ENCODE measurements at places on chromosomes 3 and 15.

DNA sequence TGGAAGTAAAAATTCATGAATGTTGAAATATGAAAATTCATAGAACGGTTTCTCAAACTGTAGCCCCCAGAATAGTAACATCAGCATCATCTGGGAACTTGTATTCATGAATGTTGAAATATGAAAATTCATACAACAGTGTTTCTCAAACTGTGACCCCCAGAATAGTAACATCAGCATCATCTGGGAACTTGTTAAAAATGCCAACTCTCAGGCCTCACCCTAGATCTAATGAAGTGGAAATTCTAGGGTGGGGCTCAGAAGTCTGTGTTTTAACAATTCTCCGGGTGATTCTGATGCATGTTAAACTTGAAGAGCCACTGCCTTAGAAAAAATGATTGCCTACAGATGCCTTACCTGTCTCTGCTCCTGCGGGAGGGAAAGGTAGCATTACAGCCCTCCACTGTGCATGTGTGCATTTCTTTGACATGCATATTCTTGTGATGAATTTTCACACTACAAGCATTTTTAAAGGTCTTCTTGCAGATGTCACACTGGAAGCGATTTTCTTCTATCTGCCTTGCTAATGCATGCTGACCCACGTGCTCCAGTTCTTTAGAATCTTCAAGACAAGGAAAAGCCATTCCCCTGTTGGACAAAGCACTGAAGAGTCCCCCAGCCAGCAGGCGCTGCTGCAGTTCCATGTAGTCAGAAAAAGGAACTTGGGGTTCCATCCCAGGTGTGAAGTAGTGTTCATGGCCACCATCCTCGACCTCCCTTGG lies 21.7 kb downstream of the BNC1 start:
- no peak for DNase-seq

DNA sequence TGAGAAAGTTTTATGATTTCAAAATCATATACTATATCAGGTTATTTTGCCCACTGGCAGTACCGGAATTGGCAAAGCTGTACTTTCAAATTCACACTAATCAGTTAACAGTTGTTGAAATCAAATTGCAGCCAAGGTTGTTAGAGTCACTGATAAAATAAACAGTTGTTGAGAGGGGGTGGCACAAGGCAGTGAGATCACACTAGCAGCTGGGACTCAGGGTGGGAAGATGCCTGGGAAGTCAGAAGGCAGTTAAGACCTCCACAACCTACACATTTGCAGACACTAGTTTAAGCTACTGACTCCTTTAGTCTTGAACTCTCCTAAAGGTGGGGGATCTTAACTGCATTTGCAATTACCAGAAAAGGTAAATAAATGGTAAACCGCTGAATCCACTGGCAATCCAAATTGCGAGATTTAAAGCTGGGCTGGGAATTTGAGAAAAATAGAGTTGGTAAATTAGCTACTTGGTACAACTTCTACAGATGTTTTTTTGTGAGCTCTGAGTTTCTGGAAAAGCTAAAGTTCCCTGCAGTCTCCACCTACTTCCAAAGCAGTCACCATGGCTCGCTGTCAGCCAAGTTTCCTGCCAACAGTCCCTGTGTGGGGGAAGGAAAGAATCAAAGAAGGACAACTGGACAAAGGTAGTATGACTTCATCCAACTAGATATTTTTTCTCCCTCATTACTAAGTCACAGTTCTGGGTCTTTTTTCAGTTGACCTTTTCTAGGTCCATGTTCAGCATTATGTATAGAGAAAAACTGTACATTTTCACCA lies 105.7 kb downstream of the ZNF385D start:
- DNase-seq = no peak

DNA sequence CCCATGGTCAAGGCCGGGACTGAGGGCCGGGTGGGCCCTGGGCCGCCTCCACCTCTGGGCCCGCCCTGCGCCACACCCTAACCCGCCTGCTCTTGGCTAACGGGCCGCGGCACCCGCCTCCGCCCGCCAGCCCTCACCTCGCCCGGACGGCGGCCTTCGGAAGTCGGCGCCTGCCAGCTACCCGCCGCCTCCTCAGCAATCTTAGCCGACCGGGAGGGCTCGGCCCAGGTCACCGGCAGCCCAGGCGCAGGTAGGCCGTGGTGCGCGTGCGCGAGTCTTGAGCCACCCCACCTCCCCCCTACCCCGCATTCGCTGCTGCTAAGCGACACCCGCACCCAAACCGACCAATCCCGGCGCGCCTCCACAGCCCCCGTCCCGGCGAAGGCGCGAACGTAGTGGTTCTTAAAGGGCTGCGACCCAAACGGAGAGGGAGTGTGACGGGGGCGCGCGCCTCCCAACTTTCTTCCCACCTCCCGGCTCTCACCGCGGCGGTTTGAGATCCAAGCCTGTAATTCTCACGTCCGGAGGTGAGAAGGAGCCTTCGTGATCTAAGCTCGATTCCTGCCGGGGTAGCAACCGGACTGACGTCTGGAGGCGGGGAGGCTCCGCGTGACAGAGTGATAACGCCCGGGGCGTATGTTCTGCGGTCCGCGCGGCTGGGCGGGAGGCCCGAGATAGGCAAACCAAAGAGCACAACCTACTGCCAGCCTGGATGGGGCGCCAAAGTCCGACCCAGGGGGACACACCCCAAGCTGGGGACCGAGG lies at the start of gene SEC22C:
TSS of gene SEC22C (minus strand) at position 259 of the 765 bp plus-strand sequence. CDS start 12,921 bp downstream, outside the sequence.
- DNase-seq = peak; percentile 95

- no peak for DNase-seq
Observed at GRCh38 chr3:173397161-173398110, at the start of gene NLGN1. NLGN1 (plus strand) TSS chr3:173397744.

DNA sequence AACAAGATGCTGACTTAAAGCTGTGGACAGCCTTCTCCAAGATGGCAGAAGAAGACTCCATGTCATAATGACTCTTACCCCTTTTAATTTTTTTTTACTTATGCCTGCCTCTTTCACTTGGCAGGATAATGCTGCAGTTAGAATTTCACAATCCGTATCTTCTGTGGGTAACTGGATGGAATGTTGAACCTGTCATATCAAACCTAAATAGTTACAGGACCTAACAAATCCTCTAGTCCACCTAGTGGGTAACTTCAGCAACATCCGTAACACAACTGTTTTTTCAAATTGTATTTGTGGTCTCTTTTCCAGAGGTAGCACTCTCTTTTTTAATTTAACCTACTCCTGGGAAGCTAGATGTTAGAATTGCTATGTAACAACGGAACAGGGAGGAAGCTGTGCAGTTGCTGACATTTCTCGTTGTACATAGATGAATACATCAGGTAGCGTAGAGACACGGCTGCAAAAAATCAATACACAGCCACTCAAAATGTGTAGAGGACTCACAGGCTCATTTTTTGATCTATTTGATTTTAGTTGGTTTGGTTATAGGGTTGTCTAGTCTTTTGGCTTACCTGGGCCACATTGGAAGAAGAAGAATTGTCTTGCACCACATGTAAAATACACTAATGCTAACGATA lies 43.9 kb upstream of the TRPM1 start:
- DNase-seq = no peak

DNA sequence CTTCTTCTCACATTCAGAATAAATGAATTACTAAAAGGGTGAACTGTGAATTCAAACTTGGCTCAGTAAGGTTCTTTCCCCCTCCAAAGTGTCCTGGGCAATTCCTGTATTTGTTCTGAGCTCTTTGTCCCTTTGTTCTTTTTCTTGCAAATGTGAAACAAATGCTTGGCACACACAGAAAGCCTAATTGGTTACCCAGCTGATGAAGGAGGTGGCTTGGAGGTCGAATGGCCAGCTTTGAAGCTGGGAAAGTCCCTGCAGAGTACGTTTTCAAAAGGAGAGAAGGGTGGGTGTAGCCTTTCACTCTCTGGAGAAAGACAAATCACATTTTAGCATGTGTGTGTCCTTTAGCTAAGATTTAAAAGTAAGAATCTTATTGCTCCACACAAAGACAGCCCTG lies 154.4 kb downstream of the PEX5L start:
- DNase-seq = no peak

GRCh38 chr3:4606911-4607310 lies 113.8 kb downstream of the ITPR1 start:
- no peak for DNase-seq

- no peak for DNase-seq
Observed at GRCh38 chr15:90869601-90870353, 1.4 kb downstream of the FURIN start.

DNA sequence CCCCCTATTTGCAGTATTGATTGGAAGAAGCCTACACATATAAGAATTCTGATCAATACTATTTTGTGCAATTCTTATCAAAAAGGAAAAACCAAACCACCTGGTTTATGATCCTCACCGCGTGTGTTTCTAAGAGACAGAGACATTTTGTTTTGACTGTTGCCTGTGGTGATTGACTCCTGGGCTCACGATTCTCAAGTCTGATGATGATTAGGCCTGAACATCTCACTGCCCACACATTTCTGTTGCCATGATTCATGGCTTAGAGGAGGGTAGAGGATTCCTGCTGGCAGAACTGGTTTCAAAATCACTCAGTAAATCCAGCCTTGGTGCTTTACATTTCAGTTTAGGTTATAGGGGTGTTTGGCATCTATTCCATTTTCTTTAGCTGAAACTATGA lies 88.3 kb upstream of the UBE3A start:
- DNase-seq = no peak

DNA sequence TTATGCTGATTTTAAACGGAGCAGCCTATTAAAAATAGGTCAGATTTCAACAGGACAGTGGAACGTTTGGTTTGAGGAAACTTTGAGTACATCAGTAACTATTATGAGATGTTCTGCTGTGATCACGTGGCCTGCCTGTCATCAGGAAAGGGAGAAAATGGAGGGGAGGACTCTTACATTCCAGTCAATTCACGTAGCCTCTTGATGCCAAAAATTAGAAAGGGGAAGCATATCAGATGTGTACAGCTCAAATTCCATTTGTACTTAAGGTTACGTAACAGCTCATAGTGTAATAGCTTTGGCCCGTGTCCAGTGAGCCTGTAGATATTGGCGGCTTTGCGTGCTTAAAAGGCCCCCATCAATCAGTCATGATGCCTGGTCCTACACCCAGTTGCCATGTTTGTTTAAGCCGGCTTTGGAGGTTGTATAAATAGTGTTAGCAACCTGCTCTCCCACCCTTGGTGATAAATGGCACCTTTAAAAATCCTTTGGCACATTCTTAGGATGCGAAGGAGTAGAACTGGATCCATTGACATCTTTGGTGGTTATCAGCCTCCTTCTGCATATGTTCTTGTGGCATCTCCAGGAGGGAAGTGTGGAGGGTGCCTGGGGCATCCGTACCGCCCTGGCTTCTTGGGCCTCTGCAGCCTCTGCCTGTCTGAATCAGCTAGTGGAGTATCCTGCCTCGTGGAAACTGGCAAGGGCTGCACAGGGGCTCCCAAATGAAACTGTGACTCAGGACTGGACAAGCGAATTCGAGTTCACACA lies 163.9 kb downstream of the THSD4 start:
- no peak for DNase-seq

- no peak for DNase-seq
Observed at GRCh38 chr3:23440416-23441294, 237.5 kb downstream of the UBE2E2 start.
